ENCODE measurements at places on chromosomes 11 and 22.

GRCh38 chr22:48799227-48799970 lies 1028.3 kb downstream of the BRD1 start:
- DNase-seq = no peak

GRCh38 chr11:107969219-107969618 lies 39.5 kb upstream of the CUL5 start:
- DNase-seq = no peak

DNA sequence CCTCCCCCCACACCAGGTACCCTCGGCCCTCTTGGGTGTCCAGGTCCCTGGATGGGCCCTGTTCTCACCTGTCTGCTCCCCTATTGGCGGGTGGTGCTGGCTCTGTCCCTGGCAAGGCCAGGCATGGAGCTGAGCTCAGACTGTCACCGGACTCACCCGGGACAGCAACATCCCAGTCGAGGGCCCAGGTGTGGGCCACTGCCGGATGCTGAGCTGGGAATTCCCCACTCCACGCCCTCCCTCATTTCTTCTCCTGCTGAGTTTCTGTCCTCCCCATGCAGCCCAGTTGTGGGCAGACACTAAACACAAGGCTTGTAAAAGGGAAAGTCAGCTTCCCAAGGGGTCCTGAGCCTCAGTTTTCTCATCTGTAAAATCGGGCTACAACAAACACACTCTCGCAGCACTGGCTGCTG lies 2.0 kb upstream of the AP5B1 start:
- DNase-seq = no peak

GRCh38 chr11:60777572-60777971 lies 7.6 kb upstream of the MS4A10 start:
- DNase-seq = no peak

- peak; percentile 90 for DNase-seq
Observed at GRCh38 chr11:45885274-45885920, at the start of gene MAPK8IP1. MAPK8IP1 (plus strand) TSS chr11:45885651; CDS start chr11:45885821, 170 bp downstream.

- no peak for DNase-seq
Observed at GRCh38 chr11:104340590-104340989, 176.6 kb upstream of the PDGFD start.

DNA sequence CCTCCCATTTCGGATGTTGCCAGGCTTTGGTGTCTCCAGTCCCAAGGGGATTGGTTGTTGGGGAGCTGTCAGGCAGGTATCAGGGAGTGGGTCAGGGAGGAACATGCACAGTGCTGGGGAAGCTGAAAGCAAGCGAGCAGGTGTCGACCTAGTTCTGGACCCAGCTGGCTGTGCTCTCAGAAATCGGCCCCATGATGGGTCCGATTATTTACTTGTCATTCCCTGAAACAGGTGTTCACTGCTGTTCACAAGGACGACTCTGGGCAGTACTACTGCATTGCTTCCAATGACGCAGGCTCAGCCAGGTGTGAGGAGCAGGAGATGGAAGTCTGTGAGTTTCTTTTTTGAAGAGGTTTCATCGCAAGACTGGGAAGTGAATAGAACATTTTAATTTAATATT lies 76.8 kb downstream of the JAM3 start:
- DNase-seq = no peak

DNA sequence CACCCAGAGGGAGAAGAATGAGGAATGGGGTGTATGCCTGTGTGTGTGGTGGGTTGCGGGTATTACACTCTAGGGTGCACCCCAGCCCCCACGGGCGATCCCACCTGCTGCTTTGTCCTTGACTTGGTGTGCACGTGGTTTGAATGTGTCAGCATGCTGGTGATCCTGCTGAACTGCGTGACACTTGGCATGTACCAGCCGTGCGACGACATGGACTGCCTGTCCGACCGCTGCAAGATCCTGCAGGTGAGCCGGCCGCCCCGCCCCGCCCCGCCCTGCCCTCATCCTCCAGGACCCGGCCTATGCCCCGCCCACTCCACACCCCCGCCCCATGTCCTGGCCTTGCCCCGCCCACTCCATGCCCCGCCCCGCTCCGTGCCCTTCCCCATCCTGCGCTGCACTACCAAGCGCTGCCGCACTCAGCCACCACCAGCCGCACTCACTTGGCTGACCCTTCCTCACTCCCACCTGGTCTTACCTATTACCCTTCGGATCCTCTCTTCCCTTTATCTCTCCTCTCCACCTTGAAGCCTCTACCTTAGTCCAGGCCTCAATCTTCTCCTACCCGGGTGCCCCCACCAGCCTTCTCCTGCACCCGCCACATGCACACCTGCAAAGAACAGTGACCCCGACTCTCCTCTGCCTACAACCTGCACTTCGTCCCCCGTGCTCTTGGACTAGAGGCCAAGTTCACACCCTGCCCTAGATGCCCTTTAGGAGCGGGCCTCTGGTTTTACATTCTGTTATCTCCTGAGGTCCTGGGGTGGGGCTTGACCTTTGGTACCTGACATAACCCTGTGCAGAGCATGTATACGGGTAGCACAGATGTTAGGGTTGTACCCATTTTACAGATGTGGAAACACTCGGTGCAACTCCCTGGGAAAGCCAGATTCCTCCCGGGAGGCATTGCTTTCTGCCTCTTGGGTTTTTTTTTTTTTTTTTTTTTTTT lies 27.7 kb downstream of the CACNA1I start:
- peak; percentile 65 for DNase-seq

DNA sequence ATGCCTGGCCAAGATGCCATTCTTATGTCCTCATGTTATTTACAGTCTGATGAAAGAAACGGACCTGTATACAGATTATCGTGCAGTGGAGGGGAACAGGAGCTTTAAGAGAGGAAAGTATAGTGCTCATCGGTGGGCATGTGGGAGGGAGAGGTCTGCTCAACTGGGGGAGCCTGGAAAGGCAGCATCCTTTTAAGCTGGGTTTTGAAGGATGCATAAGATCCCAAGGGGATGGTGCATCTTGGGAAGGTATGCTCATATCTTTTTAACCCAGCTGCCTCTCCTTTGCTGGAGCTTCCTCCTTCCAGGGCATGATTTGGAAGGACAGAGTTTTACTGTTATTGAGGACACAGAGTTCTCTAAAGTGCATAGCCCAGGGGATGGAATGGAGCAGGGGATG lies 34.8 kb downstream of the MIAT start:
- no peak for DNase-seq

GRCh38 chr11:126599217-126599897 lies 243.9 kb downstream of the ST3GAL4 start:
- DNase-seq = no peak

DNA sequence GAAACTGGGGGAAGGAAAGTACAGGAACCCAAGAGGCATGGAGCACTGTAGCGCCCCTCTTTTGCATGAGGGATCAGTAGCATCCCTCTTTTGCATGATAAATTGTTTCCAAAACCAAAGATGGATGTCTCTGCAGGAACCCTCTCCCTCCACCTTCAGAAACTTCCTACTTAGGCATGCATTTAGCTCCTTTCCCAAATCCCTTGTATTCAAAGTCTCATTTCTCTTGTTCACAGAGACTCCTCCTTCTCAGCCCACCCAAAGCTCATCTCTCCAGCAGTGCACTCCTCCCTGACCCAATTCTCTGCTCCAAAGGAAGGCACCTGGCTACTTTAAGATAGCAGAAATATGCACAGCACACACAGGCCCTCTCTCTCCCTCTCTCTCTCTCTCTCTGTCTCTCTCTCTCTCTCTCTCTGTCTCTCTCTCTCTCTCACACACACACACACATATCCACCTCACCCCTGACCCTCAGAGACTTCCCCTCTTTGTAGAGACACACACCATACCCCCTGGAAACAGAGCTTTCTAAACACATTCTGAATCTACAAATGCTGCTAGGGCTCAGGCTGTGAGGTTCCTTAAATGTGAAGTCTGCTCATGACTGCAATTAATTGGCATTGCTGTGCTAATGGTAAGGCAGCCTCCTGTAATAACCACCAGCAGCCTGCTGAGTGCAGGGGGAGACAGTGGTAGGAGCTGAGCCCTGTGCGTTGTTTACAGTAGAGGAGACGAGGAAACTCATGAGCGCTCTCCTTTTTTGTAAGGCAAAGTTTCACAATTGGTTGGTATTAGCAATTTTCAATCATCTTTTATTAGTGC lies 519.6 kb downstream of the NTM start:
- DNase-seq = no peak

DNA sequence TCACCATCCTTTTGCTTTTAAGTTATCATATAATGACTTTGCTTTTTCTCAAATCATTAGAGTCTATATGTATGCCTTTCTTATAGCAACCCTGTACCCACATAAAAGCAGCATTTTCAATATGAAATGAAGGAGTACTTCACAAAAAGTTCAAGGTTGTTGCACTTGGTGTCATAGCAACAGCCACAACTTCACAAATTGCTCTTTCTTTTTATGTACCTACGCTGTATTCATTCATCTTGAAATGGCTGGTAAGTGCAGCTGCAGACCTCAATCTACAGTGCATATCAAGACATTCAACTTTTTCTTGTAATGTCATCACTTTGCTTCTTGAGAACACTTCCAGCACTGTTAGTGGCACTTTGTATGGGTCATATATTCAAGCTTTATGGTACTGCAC lies 18.6 kb downstream of the CWC15 start:
- no peak for DNase-seq

DNA sequence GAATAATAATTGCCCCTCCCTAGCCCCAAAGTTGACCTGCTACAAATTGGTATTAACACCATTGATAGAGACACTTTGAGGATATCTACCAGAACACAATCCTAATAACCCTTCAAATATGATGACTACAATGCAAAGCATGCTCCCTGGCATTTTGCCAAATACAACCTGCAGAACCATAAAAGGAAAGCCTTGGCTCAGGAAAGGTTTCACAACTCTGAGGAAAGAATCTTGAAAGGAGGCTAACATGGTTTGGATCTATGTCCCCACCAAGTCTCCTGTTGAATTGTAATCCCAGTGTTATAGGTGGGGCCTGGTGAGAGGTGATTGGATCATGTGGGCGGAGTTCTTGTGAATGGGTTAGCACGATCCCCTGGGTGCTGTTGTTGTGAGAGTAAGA lies 140.4 kb upstream of the ARHGAP42 start:
- no peak for DNase-seq

GRCh38 chr11:90204407-90204806 lies 18.4 kb downstream of the CHORDC1 start:
- no peak for DNase-seq

GRCh38 chr11:71563406-71563805 lies 2.0 kb upstream of the KRTAP5-10 start:
- DNase-seq = peak; percentile 80

DNA sequence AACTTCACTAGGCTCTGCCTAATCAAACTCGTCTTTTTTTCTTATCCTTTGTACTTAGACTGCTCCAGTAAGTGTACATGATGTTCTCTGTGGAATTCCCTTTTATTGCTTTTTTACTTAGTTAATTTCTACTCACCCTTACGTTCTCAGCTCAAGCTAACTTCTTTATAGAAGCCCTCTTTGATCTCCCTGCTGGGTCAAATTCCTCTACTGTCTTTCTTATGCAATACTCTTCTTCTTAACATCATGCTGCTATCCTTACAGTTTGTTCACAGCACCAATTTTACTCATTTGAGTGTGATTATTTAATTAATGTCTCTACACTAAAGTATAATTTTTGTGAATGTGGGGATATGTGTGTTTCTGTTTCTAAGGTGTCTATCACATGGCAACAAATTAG lies 498.3 kb downstream of the CNTN5 start:
- DNase-seq = no peak

GRCh38 chr22:37929390-37929789 lies 23.3 kb downstream of the MICALL1 start:
- no peak for DNase-seq

GRCh38 chr11:69284081-69284511 lies 9.9 kb upstream of the MYEOV start:
- DNase-seq = no peak

GRCh38 chr11:17544181-17544622 lies at the start of gene USH1C:
USH1C (minus strand) TSS chr11:17544416; CDS start chr11:17544307, 109 bp downstream.
- DNase-seq = no peak

- DNase-seq = no peak
Observed at GRCh38 chr11:120819437-120820365, 204.2 kb upstream of the TBCEL start.

GRCh38 chr22:33894515-33894914 lies 25.8 kb downstream of the LARGE1 start:
- no peak for DNase-seq

- no peak for DNase-seq
Observed at GRCh38 chr11:20042045-20042639, 118.1 kb downstream of the DBX1 start.

DNA sequence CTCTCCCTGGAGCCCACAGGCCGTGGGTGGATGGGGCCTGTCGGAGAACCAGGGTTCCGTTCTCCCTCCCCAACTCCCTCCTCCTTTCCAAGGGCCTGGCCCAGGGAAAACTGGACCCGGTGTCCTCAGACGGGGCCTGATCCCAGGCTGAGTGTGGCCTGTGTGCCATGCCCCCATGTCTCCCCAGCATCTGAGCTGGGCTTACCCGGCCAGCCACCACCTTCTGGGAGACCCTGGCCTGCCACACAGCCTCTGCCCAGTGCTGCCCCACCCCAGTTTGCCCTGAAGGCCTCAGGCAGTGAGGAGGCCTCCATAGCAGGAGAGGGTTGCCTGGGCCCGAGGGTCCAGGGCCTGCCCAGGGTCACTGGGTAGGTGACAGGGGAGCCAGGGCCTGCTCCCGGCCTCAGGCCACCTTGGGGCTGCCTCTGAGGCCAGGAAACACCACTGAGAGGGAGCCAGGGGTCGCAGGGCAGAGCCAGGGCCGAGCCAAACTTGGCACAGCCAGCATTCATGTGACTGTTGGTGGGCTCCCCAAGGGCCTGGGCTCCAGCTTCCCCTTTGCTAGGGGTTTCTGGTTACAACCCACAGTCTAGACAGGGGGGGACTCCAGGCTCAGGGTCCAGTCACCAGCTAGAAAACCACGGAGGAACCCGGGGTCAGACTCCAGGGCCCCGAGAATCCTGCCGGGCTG lies 590 bp upstream of the IFITM10 start:
- no peak for DNase-seq

GRCh38 chr11:14625586-14626205 lies 17.9 kb upstream of the PDE3B start:
- DNase-seq = no peak

GRCh38 chr22:37309211-37310074 lies 27.1 kb downstream of the CYTH4 start:
- peak; percentile 73 for DNase-seq

DNA sequence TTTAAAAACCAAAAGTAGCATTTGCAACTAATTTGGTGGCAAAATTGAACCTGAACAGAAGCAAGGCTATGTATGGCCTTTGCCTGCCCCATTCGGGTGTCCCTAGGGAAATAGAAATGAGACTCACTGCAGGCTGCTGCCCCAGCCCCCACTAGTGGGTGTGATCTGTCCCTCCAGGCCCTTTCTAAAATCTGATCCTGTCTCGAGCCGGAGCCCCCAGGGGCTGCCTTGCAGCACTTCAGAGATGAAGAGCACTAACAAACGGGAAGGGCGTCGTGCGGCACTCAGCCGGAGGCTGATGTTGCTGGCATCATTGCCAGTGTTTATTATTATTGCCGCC lies 43.2 kb downstream of the CD82 start:
- DNase-seq = no peak

DNA sequence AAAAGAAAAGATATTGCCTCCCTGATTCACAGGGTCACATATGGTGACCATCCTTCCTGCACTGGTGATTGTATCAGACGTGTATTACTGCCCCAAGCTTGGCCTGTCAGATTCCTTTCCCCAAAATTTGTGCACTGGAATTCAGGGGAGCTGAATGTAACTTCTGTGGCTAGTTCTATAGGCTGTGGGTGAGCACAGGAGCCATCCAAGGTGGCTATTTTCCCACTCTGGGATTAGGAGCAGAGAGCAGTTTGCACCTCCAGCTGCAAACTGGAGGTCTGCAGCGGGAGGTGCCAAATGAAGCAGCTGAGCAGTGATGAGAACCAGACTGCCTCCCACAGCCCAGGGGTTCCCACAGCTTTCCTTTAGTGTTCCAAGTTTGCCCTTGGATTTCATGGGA lies 124.2 kb upstream of the PITPNB start:
- no peak for DNase-seq

GRCh38 chr22:38033522-38034277 lies 23.5 kb upstream of the PICK1 start:
- no peak for DNase-seq
